Stimulated activated naive CD8-positive, alpha-beta T cell treated with anti-CD3 and anti-CD28 coated beads, Interleukin-15, Interleukin-2, amounts not matched to agents 100 U/mL and 50 U/mL, for 24 hours (primary cell): ENCODE measurements at places on chromosomes 2 and 18.
A peak's percentile ranks its signal among the peaks of the same experiment; 100 is the strongest.

DNA sequence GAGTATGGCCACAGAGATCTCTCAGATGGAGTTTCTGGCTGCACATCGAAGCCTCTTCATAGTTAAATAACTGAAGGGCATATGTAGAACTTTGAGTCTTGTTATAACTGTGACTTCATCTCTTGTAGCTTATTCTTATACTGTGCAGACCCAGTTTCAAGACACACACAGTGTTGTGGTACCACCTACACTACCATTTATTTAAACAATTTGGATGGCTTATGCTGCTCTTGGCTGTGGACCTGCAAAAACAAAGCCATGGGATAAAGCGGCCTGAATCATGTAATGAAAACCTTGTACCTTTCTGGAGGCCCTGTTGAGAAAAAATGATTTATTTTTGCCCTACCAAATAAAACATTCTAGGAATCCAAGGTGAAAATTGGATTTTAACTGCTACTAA, 262.8 kb upstream of the RASGRP3 start:
- DNase-seq, result no peak

DNA sequence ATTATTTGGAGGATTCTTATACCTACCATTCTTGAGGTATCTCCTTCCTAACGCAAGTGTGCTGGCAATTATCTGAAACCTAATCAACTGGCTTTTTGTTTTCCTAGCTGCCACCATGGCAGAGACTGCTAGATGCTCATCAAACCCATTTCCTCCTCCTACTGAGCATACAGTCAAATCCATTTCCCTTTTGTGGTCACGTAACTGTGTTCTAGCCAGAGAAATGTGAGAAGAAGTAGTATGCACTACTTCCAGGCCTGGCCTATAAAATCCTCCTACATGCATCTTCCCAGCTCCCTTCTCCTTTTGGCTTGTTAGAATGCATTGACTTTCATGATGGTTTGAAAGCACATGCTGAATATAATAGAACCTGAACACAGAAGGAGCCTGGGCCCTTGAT, 494.1 kb upstream of the MEIS1 start:
- no peak for DNase-seq

GRCh38 chr2:134433979-134434378, 180.1 kb downstream of the MGAT5 start:
- DNase-seq, result no peak

DNA sequence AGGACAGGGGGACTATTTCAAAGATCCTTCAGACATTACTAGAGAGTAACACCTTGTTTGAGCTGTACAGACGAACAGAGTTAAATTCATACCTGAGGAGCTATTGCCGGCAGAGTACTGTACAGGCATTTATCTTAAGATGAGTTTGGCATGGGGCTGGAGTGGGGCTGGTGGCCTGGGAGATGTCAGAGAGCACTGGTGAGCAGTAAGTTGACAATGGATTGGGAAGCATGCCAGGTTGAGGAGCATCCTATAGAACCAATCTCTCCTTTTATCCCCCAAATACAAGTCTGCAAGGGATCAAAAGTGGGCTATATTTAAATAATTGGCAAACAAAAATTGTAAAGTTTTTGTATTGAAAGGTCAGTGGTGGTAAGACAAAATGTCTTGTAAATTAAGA, 58.6 kb downstream of the ADCYAP1 start:
- no peak for DNase-seq

DNA sequence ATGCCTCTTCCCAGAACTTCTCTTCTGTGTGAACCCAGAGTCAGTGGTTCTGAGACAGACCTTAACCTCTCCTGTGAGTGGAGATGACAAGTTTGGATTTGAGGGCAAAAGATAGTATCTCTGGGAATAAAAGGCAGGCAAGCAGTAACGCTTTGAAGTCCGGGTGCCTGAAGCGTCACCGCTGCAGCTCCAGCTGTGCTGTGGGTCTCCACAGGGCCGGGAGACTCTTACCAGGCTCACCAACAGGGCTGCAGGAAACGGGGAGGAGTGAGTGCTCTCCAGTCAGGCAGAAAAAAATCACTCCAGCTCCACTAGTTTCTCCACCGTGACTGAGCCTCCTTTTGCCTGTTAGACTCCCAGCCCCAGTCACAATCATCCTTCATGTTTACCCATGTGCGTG, 79.7 kb upstream of the MAP4K4 start:
- no peak for DNase-seq

DNA sequence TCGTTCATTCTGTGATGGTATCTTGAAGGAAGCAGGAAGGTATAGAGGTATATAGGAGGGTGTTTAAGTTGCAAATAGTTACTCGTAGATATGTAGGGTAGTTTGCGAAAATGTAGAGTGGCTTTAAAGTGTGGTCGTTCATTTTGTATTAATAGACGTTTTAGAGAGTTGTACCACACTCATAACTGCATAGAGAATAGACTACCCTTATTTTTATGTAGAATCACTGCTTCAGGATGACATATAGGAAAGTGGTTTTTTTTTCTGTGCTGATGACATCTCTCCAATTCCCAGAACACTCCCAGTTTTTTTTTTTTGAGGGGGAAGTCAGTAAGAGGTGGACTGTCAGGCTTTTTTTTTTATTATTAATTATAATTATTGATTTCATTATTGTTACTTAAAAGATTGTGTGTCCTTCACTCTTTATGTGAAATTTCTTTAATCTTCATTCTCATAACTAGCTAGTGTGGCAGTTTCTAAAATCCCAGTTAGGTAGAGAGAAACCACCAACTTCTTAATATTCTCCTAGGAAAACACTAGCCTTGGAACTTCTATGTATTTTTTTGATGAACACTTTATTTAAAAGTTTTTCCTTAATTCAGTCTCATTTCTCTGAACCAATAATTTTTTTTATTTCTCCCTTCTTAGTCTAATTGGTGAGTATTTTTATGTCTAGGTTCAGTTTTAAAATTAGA, 1.5 kb downstream of the ACTR3 start:
- DNase-seq, result no peak

DNA sequence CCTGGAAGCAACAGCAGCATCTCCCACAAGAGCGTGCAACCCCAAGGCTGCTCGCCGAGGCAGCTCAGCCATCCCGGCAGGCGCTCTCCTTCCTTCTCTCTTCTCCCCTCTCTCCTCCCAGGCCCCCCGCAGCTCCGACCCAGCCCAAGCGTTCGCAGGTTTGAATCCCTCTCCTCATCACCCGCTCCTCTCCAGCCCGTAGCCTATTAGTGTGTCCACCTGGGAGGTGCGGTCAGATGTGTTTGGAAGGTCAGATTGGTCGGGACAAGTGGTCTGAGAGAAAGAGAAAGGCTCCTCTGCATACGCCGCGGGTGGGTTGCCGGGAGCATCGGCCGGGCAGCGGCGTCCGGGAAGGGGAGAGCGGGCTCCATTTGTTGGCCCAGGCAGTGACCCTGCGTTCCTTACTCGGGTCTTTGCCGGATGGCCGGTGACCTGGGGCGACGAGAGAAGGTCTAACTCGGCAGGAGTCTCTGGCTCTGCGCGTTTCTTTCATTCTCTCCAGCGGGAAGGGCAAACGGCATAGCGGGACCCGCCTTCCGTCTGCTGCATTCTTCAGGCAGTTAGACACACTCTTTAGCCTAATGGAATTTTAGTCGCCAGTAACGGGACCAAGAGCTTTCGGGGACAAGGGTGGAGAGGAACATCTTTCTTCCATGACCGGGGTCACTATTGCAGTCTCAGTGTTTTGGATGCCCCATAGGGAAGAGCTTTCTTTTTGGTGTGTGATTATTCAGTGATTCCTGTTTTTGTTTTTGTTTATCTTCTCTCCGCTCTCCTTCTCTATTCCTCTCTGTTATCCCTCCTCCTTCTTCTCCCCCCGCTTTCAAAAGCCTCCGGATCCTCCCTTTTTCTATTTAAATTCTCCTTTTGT, 1.1 kb upstream of the TMEFF2 start:
- DNase-seq, result peak; percentile 4

DNA sequence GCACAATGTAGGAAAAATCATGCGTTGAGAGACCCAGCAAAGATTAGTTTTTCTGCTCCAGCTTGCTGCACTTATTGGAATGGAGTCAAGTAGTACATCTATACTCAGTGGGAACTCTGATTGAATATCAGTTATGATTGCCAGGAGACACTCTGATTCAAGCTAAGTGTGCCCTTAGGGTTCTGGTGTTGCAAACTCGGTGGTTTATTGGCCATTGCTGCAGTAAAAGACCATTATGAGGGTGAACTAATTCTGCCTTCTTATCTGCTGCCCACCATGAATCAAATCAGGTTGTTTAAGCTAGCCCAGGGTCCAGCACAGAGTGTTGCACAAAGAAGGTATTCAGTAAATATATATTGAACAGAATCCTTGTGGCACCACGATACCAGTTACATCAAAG, 74.8 kb upstream of the GLS start:
- DNase-seq, result no peak
